ENCODE measurements at places on chromosomes 5 and 9. TPM values are rescaled to one million over a fixed set of nuclear protein-coding genes. Genes with fewer than 3 reads are reported as not detected.

GRCh38 chr5:175885813-175886212 lies 14.4 kb downstream of the CPLX2 start:
- no peak for ATAC-seq

GRCh38 chr5:72209147-72210115 lies 102.2 kb downstream of the MAP1B start:
- peak; percentile 38 for ATAC-seq

DNA sequence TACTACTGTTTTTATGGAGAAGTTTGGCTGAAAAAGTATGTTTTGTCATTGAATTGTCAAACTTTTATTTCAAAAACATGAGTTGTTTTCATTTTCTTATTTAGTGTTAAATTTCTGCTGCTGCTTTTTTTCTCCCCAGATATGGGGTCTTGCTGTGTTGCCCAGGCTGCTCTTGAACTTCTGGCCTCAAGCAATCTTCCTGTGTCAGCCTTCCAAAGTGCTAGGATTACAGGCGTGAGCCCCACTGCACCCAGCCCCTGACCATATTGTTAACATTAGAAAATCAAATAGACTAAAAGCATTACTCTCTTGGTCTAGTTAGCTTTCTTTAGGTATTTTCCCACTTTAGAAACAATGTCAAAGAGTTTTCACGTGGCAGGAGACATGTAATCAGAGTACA lies 215.3 kb downstream of the KDM4C start:
- ATAC-seq: no peak

- no peak for ATAC-seq
These were observed 138.7 kb downstream of the ALDH1A1 start for GRCh38 chr9:72814083-72814597.

- no peak for ATAC-seq
These were observed 53.2 kb upstream of the FSTL4 start for GRCh38 chr5:133665571-133665970.

DNA sequence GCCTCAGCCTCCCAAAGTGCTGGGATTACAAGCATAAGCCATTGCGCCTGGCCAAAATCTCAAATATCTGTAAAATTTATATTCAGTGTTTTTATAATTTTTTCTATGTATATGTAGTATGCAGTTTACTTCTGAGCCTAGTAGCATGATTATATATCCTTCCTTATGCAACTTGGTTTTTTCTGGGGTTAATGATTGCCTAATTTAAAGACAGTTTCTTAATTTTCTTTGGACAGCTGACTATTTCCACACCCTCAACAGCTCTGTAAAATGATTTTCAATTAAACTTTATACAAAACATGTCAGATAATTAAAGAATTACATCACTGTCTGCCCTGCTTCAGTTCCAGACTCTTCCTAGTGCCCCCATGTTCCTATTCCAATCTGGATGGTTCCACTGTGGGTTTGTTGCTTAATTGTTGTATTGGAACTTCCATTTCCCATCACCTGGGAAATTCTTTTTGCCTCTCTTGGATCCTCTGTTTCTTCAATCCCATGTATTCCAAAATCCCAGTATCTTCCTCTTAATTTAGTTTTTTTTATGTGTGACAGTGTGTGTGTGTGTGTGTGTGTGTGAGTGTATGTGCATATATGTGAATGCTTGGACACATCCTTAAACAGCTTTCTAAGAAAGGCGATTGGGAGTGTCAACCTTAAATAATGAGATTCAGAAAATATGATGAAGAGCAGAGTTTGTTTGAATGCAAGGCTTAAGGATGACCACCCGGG lies 53.2 kb downstream of the C5orf22 start:
- ATAC-seq: no peak

- ATAC-seq: peak; percentile 65
These were observed 6.8 kb upstream of the S1PR3 start for GRCh38 chr9:88984543-88984883.

DNA sequence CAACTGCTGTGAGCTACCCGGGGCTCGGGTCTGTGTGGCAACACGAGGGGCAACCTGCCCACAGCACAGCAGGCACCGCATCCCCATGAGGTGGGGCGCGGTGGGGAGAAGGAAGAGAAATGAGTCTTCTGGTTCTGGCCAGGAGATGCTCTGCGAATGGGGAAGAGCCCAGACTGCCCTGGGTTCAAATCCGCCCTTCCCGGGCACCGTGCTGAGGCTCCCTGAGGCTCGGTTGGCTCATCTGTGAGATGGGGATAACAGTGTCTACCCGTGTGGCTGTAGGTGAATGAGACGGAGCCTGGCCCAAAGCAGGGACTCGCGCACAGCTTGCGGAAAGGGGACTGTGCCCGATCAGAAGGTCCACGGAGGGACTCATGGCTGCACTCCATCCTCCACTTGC lies 123.9 kb downstream of the VAV2 start:
- ATAC-seq: no peak

DNA sequence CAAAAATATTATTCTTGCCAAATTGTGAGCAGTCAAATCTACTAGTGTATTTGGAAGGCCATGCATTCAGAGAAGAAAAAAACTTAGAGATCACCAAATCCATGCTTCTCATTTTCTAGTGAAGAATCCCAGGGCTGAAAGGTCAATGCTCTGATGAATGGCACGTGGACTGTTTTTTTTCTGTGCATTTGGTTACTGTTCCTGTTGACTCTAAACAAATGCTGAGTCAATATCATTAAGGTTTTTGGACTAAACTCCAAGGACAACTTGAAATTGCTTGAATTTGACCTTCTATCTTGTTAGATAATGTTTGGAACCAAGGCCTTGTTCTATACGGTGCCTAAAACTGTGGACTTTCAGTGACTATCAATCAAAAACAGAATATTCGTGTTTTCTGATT lies 142.2 kb downstream of the OSTF1 start:
- ATAC-seq: no peak

GRCh38 chr5:4963265-4963664 lies 176.9 kb upstream of the ADAMTS16 start:
- ATAC-seq: no peak

DNA sequence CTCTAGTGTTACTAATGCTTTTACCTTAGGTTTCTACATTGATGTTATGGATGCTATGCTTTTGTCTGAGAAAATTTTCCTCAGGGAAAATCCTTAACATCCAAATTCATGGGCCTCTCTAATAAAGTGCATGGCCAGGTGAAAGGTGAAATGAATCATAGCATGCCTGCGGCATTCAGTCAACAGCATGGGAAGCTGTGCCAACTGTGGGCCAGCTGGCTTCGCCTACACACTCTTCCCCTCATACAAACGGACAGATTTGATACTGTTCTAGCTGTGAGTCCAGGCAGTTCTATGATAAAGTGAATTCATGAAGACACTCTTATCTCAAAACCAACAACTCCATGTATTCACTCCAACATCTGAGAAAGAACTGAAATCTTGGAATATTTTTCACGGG lies 374.1 kb downstream of the PLK2 start:
- no peak for ATAC-seq

DNA sequence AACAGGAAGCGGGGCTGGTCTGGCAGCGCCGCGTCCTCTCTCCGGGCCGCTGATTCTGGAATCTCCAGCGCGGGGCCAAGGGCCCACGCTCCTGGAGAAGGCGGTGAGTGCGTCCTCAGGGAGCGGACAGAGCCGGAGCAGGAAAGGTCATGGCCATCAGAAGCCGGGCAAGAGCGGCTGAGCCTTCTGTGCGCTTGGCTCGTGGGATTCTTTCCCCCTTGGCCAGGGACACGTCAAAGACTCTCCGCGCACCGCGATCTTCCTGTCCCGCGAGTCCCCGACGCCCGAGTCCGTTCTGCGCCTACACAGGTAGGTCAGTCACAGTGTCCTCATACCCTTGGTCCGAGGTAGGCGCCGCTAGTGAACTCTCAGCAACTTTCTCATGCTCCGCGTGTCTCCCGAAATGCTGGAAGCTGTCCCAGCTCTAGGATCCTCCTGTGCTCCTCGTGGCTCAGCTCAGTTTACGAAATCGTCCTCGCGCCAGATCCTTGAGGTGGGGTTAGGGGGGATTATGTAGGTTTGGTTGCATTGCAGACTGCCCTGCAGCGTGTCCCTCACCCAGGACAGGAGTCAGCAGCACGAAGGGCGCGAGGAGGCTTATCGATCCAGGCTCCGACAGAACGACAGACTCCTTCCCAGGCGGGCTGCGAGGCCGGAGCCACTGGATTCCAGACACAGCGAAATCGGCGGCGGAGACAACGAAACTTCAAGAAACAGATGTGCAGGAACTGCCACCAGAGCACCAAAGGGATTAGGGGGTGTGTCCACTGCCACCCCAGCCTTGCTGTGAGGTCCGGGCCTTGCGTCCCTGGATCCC lies 8.7 kb downstream of the LHX6 start:
- peak; percentile 31 for ATAC-seq

GRCh38 chr5:22431406-22431805 lies 421.7 kb downstream of the CDH12 start:
- ATAC-seq: no peak

The GPR150 gene
- 0.31 TPM for total RNA-seq

The RIC1 gene
- total RNA-seq: 14.7 TPM

The C9orf78 gene
- 50.2 TPM for total RNA-seq

The EQTN gene
- not detected for total RNA-seq

The ABCA1 gene
- 12.5 TPM for total RNA-seq

The IGFBPL1 gene
- 236 TPM for total RNA-seq

The RAB24 gene
- total RNA-seq: 29.2 TPM

The AGXT2 gene
- total RNA-seq: 0.13 TPM
